H1 (cell line): ENCODE measurements at places on chromosomes 4 and X. TPM values are rescaled to one million over a fixed set of nuclear protein-coding genes. Genes with fewer than 3 reads are reported as not detected.

- no peak for DNase-seq
These were observed 38.5 kb upstream of the SLC4A4 start for GRCh38 chr4:71300362-71300761.

DNA sequence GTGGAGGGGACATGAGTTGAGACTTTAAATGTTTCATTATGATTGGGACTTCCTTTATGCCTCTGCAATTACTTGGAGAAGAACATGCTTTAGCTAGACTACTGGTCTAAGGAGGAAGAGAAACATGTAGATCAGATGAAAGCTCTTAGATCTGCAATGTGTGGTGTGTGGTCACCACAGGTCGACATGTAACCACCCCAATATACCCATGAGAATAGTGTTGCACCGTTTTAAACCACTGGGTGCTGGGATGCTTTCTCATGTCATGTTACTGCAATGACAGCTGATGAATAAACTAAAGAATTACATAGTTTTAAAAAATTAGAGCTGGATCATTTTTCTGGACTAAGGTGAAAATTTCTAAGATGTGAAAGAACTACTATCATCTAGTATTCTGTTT, 1039.7 kb downstream of the RAPGEF2 start:
- no peak for DNase-seq

GRCh38 chr4:6855692-6856297, 53.8 kb upstream of the TBC1D14 start:
- DNase-seq, result no peak

DNA sequence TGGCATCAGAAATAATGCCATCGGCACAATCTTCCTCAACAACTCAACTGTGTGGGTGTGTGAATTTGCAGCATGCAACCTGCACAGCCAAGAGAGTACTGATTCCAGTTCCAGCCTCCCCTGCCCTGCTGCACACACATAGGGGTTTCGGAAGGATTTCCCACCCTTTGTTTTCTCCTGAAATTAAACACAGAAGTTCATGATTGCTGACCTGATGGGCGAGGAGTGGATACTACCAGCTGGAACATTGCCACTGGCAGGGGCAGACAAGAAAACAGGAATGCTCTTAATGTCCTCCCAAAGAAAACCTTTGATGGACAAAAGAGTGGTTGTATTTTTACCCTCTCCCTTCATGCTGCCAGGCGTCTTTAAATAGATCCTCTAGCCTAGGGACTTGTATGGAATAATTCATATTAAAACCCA, 4.8 kb downstream of the NDP start:
- DNase-seq, result no peak

The TACR3 gene
- total RNA-seq, result 2.3 and 3.0 TPM in 2 replicates

The TBC1D8B gene
- 7.8 and 8.4 TPM in 2 replicates for total RNA-seq

DNA sequence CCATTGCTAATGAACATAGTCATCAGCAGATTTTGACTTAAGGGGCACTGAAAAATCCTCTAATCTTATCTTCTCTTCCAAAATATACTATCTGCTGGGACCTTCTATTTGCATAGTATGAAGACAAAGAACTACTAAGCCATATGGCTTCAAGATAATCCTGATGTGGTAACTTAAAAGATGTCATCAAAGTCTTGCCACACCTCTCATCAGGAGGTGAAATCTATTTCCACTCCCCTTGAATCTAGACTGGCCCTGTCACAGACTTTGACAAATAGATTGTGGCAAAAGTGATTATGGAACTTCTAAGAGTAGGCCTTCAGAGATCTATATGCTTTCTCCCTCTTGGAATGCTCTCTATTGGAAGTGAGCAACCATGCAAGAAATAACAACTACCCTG, 27.3 kb upstream of the TET2 start:
- no peak for DNase-seq

DNA sequence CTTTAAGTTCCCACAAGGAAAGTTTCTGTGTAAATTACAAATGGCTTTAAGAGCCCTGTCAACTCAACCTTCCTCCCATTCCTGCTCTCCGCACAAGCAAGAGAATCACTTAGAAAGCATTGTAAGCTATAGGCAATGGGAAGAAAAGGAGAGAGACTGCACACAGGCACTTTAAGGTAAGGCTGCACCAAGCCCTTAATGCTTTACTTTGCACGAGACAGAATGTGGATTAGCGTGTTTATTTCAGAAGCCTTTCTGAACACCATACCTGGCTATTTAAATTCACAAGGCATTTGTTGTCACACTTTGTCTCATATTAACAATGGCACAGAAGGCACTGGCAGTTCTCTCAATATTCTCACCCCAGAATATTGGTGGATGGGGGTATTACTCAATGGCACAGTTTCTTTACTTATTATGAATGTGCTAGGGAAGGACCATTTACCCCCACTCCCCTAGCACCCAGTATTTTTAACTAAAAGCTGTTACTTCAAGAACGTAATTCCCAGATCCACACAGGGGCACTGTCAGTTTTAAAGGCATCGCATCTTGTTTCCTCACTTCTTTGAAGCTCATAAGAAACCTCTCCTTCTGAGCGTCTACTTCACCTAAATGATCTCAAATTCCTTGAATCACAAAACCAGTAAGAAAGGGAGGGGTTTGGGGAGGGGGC, 150.0 kb downstream of the MAML3 start:
- no peak for DNase-seq

DNA sequence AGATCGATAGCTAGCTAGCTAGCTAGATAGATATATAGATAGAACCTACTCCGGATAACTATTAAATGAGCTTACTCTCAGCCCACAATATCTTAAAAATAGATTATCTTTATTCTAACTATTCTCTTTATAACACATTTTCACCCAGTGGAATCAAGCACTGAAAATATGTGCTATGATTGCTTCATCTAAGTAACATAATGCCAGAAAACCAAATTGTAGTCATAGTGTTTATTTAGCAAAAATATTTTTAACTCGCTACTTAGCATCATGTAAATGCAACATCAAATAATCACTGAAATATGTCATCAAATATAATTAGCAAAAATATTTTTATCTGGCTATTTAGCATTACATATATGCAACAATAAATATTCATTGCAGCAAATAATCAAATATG, 1.5 kb downstream of the TMEM156 start:
- no peak for DNase-seq

DNA sequence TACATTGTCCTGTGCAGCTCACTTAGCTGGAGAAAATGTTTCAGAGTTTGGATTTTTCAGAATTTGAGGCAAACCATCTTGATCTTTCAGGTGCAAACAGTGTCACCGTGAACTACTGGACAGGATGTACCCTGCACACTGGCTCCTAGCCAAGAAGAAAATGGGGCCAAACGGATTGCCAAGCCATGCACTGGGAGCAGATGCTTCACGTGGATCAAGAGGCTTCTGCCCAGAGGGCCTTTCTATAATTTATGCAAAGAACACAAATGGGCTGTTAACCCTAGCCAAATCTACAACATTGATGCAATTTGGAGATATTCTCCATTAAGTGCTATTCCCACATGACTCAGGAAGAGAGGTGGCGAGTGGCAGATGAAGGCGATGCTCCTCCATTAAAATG, 46.9 kb upstream of the ATP8A1 start:
- DNase-seq, result no peak

DNA sequence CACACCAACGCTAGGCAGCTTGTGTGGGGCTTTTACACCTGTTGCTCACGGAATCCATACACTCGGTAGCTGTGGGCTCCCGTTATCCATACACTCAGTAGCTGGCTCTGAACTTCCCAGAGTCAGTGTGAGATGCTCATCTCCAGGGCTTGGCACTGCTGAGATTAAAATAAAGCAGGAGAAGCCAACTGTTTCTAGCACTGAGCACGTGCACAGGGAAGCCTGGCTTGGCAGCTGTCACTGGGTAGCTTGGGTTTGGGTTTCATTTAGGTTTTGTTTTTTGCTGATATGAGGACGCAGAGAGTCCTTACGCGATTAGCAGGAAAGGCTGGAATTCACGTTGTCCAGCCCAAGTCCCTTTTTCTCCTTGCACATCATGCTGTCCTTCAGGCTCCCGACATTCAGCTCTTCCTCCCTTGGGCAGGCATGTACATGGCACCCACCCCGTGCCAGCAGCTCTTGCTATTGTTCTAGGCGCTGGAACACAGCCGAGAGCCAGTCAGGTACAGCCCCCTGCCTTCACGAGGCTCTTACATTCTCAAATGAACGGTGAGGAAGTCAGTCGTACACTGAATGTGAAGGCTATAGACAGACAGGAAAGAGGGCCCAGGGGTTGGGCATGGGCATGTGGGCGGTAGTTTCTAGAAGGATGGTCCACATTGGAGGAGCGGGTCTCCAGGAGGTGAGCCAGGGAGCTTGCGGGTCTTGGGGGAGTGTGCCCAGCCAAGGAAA, 25.9 kb downstream of the NSG1 start:
- no peak for DNase-seq

GRCh38 chr4:1972414-1972813, 36.4 kb downstream of the NELFA start:
- DNase-seq, result no peak

The LDB2 gene
- total RNA-seq, result 42.7 and 57.0 TPM in 2 replicates

GRCh38 chr4:54929459-54929858, 195.9 kb downstream of the KDR start:
- no peak for DNase-seq

- DNase-seq, result no peak
These were observed 69.7 kb downstream of the PPP1R2C start for GRCh38 chrX:42708222-42708621.

DNA sequence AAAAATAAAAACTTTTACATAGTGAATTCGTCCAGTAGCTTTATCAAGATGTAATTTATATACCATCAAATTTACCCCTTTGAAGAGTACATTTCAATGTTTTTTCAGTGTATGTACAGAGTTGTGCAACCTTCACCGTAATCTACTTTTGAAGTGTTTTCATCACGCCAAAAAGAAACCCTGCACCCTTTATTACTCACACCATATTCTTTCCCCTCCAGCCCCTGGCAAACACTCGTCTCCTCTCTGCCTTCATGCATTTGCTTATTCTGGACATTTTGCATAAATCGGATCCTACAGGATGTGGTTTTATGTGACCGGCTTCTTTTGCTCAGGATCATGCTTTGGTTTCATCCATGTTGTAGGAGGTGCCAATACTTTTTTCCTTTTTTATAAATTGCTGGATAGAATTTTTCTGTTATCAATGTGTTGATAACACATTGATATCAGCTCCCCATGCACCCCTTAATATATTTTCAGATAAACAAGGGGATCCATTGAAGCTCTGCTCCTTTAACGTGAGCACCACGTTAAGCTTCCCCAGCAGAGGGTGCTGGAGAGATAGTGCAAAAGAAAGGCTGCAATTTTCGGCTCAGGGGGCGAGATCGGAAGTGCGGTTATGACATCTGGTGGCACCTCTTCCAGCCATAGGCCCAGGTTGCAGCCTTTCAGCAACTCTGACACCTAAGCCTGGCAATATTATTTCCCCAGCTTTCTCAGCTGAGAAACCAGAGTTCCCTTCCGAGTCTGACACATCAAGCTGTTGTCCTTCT, 100.1 kb upstream of the VCX3B start:
- peak; percentile 53 for DNase-seq

DNA sequence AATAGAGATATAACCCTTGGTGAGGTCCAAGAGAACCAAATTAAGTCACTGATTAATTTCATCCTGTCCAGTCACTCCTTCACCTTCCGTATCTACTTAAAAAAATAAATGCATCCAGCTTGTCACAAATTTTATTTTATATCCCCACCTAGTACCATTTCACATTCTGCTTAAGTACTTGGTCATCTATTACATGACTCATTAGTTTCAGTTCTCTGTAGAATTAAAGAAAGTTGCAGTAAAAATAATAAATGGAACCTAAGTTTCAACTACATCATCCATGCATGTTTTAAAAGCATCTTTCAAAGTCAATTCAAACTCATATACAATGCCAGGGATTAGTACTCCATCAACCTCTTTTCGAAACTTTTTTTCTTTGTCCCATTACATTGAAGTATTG, 130.2 kb downstream of the SH2D1A start:
- DNase-seq, result no peak

- DNase-seq, result no peak
These were observed 125.4 kb downstream of the ATXN3L start for GRCh38 chrX:13194291-13195103.

DNA sequence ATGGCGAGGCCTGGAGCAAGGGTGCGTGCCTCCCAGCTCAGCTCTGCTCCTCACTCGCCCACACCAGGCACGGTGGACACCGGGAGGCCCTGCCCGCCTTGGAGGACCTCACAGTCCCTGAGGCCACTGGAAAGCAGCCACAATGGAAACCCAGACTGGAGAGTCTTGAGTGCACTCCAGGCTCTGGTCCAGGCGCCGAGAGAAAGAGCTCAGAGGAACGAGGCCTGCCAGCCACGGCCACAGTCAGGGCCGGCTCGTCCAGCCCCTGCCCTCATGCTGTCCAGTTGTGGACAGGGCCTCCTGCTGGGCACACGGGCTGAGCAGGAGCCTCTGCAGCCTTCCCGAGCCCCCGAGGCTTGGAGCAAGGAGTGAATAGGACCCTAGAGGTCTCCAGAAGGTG, 53.3 kb upstream of the GRPEL1 start:
- DNase-seq, result no peak

- no peak for DNase-seq
These were observed 575 bp downstream of the MAP7D2 start for GRCh38 chrX:20116087-20116576.
